ENCODE measurements at places on chromosomes 2 and 18.

DNA sequence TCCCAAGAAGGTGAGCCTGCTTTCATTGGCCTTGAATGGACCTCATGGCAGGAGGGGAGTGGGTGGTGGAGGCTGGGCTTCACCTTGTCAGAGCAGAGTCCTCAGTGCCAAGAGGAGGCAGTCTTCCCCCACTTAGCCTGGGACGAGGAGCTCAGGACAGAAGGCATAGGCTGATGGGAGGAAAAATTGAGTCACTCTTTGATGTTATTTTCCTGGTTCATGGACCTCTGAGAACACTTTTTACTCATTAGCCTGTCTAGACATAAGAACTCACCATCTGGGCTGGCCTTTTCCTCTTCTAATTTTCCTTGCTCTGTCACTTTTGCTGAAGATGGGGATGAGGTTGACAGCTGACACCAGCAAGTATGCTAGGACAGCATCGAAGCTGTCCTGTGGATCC, 225.7 kb upstream of the TNP1 start:
- peak; percentile 66 for DNase-seq

- DNase-seq: no peak
Observed at GRCh38 chr2:150643114-150643725, 155.8 kb upstream of the RND3 start.

DNA sequence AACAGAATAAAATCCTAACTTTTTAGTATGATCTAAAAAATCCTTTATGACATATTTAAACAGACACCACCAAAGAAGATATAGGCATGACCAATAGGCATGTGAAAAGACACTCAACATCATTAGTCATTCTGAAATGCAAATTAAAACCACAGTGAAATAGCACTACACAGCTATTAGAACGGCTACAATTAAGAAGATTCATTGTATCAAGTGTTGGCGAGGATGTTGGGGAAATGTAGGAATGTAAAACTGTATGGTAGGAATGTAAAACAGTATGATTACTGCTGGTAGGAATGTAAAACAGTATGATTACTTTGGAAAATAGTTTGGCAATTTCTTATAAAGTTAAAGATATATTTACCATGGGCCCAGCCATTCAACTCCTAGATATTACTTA, 253.3 kb upstream of the TCF4 start:
- DNase-seq: no peak

GRCh38 chr2:58432491-58433170, 191.5 kb upstream of the FANCL start:
- no peak for DNase-seq
